ENCODE measurements at places on chromosomes 3 and 15.
A peak's percentile ranks its signal among the peaks of the same experiment; 100 is the strongest.

GRCh38 chr15:99365242-99365641 is 114.0 kb downstream of the LRRC28 start:
- DNase-seq, result no peak

DNA sequence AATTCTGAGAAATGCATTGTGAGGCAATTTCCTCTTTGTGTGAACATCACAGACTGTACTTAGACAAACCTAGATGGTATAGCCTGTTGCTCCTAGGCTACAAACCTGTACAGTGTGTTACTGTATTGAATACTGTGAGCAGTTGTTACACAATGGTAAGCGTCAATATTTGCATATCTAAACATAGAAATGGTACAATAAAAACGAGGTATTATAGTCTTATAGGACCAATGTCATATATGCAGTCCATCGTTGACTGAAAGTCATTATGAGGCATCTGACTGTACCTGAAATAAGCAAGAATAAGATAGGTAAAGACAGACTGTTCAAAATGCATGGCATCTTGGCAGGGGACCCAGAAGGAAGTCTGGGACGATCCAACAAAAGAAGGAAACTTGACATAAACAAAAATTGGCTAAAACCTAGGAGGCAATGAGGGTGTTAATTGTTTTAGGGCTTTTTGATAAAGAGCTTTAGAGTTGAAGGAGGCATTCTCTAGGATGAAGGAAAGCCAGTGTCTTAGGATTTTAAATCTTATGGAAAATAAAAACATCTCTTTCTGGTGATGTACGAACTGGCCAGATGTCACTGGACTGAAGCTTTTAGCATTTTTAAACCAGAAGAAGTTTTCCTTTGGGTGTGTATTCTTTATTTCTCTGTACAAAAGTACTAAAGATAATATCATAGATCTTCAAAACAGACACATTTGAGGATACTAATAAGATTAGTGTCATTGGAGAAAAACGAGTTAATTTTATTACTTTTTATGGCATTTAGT is 9.2 kb upstream of the SPRED1 start:
- DNase-seq, result no peak

GRCh38 chr3:45566951-45567411 is 27.6 kb upstream of the LIMD1 start:
- DNase-seq, result no peak

DNA sequence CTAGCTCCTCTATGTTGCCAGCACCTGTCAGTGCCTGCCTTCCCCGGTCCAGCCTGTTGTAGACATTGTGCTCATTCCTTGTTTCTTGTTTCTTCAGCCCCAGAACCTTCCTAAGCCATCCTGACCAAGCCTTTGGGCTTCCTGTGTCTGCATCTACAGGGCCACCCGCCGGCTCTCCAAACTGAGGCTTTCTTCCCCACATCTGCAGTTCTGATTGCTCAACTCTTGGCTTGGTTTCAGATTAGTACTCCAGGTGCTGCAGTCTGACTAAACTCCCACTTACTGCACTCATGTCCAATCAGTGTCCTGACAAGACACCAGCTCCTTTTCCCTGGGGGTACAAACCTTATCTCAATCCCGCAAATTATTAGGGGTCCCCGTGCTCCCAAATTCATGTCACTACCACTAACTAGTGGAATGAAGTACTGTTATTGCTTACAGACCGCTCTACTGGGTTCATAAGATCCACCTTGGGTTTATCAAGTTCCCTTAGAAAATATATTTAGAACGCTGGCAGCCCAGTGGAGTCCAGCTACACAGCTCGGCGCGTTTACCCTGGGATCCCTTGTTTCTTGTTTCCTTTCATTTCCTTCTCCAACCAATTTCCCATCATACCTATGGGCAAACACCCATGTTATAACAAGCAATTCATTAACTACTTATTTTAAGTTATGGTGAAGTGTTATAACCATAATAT is 114.2 kb upstream of the TJP1 start:
- DNase-seq, result no peak

DNA sequence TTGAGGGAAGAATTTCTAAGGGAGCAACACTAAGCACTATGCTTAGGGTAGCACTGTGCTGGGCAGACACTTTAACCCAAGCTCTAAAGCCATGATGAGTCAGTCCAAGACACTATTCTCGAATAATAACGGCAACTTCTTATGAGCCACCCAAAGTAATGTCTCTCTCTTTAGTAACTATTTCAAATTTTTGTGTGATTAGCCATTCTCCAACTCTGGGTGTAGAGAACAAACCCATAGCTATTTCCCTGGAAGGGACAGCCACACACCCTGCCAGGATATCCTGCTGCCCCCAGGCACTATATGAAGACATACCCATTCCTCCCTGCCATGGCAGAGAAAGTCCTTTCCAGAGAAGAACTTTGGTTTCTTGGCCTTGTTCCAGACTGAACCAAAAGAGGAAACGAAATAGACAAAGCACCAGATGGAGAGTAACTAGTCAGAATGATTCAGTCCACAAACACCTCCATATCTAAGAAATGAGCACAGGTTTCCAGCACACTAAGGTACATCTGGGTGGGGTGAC is 384.9 kb upstream of the THBS1 start:
- DNase-seq, result no peak

- no peak for DNase-seq
Measured at GRCh38 chr3:194745422-194746184, 59.9 kb downstream of the FAM43A start.

DNA sequence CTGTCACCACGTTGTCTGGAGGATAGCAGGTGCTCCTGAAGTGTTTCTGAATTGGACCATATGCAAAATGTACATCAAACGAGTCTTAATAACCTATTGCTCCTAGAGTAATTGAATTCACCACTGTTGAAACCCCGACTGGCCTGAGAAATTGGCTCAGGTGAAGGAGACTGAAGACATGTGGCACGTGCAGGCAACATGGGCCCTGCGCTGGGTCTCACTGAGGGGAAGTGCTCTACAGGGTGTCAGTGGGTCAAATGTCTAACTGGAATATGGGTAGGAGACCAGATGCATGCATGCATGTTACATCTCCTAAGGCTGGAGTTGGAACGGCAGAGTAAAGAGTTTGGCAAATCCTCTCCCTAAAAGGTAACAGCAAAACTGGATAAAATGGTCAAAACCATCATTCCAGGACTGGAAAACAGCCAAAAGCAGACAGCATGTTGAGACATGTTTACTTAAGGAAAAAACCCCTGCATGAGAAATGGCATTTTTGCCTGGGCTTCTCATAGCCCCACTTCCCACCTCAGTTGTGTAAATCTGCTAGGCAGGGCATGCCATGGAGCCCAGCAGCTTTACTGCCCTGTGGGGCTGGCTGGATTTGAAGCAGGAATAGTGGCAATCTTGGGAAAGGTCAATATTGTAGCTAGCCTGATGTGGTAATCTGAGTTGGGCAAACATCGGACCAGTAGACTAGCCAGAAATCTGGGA is 131.3 kb downstream of the TJP1 start:
- DNase-seq, result no peak

DNA sequence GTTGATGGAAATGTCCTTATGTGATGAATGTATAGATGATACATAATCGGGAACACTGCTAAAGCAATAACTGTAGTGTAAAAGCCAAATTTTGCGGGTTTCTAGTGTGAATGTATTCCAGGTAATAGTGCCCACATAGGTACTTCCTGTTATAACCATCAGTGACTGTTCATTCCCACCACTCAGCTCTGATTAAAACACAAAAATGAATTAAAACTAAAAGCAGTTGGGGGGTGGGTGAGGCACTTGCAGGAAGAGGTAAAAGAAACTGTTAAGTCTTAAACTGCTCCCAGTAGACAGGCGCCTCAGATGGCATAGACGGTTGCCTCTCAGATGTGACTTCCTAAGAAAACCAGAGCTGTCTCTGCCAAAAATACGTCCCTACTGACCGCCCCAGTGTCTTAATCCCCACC is 893 bp upstream of the MTHFS start:
- DNase-seq, result no peak

- no peak for DNase-seq
Measured at GRCh38 chr3:167776066-167776685, 40.7 kb downstream of the SERPINI1 start.

- DNase-seq, result no peak
Measured at GRCh38 chr3:181752202-181752671, 40.5 kb downstream of the SOX2 start.

DNA sequence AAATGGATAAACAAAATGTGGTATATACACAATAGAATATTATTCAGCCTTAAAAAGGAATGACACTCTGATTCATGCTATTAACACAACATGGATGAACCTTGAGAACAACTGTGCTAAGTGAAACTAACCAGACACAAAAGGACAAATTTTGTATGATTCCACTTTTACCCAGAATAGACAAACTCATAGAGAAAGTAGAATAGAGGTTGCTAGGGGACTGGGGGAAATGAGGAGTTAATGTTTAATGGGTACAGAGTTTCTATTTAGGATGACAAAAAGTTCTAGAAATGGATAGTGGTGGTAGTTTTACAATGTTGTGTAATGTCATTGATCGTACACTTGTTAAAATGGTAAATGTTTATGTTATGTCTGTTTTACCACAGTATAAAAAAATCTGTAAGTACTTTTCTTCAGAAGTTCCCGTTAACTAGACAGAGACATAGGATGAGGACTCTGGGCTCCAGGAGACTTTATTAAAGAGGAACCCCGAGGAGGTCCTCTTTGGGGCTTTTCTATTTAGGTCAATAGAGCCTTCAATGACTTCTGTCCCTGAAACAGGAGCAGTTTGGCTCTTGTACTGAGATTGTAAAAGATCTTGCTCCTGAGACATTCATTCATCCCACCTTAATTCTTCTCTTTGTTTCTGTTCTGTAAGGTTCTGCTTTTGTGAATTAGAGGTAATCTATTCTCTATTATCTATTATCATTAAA is 24.5 kb downstream of the ABHD6 start:
- DNase-seq, result no peak

- no peak for DNase-seq
Measured at GRCh38 chr15:66743703-66744536, 41.9 kb downstream of the SMAD6 start.

DNA sequence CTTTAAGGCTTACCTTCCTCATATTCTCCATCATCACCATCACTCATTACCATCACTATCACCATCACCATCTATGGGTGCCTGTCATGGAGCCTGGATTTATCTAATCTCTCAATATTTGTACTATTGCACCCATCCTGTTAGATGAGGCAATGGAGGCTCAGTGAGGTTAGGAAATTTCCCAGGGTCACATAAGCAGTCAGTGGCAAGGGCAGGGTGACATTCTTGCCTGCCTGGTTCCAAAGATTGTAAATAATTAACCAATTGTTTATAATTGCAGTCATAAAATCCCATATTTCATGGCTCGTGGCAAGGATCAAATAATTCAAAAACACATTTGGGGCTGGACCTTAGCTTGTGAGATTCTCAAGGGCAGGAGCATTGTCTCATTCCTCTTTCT is 55.2 kb downstream of the MGLL start:
- no peak for DNase-seq

- no peak for DNase-seq
Measured at GRCh38 chr15:40233727-40234577, 4.9 kb upstream of the PAK6 start.

GRCh38 chr15:91192285-91192684 is 92.2 kb downstream of the SV2B start:
- no peak for DNase-seq

DNA sequence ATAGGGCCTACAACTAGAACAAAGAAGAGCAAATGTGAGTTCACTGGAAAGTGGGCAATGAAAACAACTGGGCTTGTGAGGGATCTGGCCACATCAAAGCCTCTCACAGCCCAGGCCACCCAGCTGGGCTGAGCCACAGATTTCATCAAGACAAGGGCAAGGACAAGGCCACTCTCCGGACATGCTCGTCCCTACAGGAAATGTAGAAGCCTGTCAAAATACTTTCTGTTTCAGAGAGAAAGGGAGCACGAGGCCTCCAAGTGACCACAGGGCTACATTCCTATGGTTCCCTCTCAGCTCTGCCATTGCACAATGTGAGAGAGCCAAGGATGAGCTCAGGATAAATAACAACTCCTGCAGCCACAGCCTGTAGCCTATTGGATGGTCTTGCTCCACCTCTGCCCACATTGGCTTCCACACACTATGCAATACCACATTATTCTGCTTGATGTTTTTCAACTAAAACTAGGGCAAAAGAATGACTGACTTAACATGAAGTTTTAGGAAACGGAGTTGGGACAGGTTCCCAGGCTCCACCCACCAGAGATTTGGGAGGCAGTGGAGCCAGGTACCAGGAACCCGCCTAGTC is 12.1 kb downstream of the TBC1D2B start:
- peak; percentile 94 for DNase-seq

- DNase-seq, result no peak
Measured at GRCh38 chr15:69317392-69317841, 18.7 kb downstream of the PAQR5 start.

DNA sequence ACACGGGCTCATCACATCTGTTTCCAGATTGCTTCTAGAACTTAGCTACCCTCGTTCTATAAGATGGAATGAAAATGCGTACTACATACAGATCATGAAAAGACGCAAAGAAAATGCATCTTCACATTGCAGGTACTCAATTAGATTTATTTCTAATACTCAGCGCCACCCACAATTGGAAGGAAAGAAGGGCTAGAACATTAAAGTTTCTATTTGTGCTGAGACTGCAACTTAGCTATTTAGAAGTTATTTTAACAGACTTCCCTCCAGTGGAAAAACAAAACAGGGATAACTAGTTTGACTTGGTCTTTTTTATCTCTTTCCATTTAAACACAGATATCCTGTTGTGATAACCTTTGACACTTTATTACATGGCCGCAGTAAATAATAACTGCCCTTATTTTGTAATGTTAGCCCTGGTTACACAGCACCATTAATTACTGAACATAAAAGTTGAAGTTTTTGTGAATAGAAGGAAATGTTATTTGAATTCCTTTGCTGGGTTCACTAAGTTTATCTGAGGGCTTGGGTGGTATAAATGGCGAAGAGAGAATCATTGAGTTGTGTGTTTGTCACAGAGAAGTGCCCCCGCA is 86.9 kb upstream of the SLC25A26 start:
- DNase-seq, result no peak

- DNase-seq, result no peak
Measured at GRCh38 chr3:158710601-158711000, 21.7 kb downstream of the RARRES1 start.

GRCh38 chr15:74403991-74404563 is 29.7 kb downstream of the SEMA7A start:
- DNase-seq, result no peak

- DNase-seq, result peak; percentile 3
Measured at GRCh38 chr3:128383316-128384235, 83.1 kb downstream of the DNAJB8 start.

GRCh38 chr15:69798481-69799250 is 299.1 kb downstream of the TLE3 start:
- DNase-seq, result no peak

Data from fibroblast of the conjunctiva (primary cell).